Cardiac septum (tissue), 1 donor: ENCODE measurements at places on chromosomes 4 and X. TPM values are rescaled to one million over a fixed set of nuclear protein-coding genes. Genes with fewer than 3 reads are reported as not detected.

ODAPH gene
- total RNA-seq: not detected

- no peak for DNase-seq
Measured at GRCh38 chrX:23251043-23251442, 83.6 kb upstream of the PTCHD1 start.

- no peak for DNase-seq
Measured at GRCh38 chr4:20638825-20639224, 61.4 kb upstream of the PACRGL start.

DNA sequence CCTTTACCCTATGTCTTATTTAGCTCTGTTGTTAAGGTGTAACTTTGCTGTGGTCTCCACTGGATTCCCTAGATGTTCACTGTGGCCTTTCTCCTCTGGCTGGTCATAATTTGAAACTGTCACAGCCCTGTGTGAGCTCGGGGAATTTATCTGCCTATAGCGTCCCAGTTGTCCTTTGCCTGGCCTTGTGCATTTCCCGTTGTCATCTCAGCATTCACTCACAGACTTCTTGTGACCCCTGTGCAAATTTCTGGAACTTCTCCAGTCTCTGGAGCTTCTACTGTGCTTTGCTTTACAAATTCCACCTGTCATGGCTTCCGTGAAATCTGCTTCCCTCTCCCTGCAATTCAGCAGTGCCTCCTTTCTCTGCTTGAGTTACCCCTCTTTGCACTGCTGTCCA is 106.7 kb downstream of the WWC2 start:
- DNase-seq: no peak

DNA sequence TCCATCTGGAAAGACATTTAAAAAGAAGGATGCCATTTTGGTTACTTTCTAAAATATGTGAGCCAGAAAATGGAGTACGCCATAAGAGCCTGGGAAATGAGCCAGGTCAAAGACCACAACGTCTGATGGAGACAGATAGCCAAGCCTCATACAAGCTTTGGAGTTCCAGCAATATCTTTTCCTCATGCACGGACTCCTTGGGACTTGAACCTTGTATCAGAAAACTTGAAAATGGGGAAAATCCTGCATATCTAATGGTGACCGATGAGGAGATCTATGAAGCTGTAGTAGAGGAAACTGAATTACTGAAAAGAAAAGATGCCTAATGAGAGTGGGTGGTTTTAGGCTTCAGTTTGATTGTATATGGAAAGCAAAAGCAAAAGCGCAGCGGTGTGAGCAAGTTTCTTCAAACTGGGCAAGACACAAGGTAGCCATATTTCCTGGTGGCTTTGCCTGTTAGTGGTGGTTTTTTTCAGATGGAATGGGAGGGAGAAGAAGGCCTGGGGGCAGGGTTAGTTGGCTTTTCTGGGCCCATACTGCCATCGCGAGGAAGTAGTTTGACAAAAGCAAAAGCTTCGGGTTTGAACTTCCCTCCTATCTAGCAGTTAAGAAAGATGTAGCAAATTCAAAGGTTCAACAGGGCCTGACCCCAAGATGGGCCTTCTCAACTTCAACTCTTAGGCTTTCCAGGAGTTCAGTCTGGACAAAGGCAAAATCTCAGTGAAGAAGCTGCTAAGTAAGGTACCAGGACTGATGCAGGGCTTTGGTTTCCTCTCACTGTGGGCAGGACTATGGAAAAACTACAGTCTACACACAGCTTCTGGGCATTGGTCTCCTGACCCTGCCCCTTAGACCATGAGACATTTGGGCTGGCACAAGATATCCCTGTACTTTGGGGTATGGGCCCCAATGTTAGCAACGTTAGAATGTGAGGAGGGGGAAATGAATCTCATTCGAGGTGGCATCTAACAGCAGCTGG is 210.0 kb upstream of the STK26 start:
- DNase-seq: peak; percentile 88

GRCh38 chrX:51494409-51494808 is 2.0 kb downstream of the NUDT11 start:
- DNase-seq: no peak

- DNase-seq: no peak
Measured at GRCh38 chr4:9880406-9881197, 99.2 kb downstream of the DRD5 start.

VEGFD gene
- total RNA-seq: 1.3 TPM

GRCh38 chr4:175421506-175421905 is 390.6 kb downstream of the GPM6A start:
- no peak for DNase-seq

AR gene
- total RNA-seq: 12.7 TPM

GRCh38 chr4:108762559-108763225 is at the start of gene ETNPPL:
Gene ETNPPL, minus strand, starts transcription at chr4:108763053. Its CDS starts 155 bp downstream, at chr4:108762898.
- DNase-seq: no peak

DNA sequence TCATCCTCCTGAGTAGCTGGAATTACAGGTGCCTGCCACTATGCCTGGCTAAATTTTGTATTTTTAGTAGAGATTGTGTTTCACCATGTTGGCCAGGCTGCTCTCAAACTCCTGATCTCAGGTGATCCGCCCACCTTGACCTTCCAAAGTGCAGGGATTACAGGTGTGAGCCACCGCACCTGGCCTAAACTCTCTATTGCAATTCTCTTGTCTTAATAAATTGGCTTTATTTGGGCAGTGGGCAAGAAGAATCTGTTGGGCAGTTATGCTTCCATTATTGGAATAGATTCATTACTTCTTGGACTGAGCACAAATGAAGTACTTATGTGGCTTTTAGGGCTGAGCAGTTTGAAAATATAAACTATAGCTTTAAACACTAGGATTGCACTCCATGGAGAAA is 8.2 kb upstream of the GPAT3 start:
- no peak for DNase-seq

RTL3 gene
- 0.24 TPM for total RNA-seq

DNA sequence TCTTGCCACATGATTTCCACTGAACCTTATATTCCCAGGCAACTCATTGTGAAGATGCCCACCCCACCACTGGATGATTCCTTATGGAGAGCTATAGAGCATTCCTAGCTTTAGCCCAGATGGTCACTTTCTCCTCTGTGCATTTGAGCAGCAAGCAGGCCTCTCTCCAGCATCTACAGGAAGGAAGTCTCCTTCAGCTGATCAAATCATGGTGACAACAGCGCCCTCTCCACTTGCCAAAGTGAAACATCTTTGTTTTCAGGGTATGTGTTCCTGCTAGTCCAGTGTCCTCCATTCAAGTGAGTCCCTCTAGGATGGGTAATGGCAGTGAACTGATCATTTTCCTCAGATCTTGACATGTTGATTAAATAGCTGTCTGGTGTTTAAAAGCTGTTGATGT is 10.9 kb upstream of the SYTL5 start:
- no peak for DNase-seq

DNA sequence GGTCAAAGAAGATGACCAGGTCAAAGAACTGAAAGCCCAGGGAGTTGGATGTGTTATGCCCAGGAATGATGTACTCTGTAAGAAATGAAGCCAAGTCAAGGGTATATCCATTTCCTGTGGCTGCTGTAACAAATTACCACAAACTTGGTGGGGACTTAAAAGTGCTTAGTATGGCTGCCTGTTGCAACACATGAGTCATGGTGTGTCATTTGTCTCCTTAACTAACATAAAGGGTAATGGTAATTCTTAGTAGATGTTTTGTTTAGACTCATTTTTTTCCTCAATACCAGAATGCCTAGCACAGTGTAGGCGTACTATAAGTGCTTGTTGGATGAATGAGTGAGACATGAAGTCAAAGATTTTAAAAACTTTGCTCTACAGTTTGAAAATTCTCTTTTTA is 45.7 kb downstream of the SYTL5 start:
- no peak for DNase-seq

- DNase-seq: no peak
Measured at GRCh38 chrX:38515291-38515690, 46.1 kb upstream of the TSPAN7 start.

DNA sequence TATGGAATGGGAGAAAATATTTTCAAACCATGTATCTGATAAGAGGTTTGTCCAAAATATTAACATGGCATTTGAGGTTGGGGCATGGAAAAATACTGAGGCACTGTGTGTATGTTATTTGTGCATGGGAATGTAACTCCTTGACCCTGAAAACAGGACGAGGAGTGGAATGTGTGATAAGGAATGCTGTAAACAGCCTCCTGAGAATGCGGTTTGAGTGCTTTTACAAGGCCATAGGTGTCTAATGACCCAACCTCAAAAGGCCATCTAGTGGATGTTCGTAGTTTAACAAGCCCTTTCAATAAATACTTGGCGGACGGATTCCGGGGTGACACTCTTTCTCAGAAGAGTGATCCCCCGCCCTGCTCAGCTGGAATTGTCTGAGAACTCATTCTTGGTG is 162.9 kb upstream of the USP9X start:
- DNase-seq: no peak

GRCh38 chrX:103250977-103251376 is 4.0 kb downstream of the TCEAL8 start:
- DNase-seq: no peak

DNA sequence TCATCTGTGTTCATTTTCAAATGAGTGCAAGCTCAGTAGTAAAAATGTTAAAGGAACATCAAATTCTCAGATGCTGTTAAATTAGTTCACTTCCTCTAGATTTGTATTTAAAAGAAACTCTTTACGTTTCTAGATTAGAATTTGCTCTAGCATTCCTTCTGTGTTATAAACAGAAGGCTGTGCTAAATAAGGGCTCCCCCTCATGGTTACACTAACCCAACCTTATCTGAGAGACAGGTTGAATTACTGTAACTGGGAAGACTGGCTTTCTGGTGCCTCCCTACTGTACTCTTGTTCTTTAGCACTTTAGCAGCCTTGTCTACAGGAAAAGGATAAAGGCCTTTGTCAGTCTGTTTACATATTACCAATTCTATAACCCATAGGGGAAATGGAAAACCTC is 56.8 kb downstream of the RXFP1 start:
- DNase-seq: no peak

DNA sequence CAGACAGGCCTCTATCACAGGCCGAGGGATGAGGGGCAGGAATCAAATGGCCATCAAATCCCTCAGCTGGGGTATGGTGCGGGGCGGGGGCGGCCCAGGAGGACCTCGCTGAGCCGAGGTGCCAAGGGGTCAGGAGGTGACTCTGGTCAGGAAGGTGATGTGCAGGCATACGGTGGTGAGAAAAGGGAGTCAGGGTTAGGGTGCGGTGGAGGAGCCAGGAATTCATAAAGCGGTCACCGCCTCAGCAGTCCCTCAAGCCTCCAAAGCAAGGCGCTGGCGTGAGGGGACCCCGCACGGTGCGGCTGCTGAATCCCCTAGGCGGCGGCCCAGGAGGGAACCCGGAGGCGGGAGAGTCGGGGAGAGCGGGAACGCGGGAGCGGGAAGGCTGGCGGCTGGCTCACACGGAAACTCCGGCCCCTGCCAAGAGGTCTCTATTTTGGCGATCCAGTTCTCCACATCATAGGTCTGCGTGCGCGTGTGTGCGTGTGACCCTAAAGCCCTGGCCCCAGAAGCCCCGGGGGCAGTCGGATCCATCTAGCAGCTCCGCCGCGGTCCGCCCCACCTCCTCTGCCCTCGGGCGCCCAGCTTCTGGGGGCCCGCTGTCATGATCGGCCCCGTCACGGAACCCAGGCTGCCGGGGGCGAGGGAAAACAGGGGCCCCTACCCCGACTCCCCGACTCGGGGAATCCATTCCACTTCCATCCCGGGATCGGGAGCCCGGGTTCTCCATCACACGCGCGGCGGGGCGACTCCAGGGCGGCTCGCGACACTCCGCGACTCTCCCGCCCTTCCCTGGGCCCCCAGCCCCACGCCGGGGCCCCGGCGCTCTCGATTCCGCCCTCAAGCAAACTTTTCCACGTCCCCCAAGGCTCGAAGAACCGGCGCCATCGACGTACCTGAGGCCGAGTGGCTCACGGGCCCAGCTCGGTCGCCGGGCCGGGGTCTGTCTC is 593 bp downstream of the ELF4 start:
- no peak for DNase-seq

DNA sequence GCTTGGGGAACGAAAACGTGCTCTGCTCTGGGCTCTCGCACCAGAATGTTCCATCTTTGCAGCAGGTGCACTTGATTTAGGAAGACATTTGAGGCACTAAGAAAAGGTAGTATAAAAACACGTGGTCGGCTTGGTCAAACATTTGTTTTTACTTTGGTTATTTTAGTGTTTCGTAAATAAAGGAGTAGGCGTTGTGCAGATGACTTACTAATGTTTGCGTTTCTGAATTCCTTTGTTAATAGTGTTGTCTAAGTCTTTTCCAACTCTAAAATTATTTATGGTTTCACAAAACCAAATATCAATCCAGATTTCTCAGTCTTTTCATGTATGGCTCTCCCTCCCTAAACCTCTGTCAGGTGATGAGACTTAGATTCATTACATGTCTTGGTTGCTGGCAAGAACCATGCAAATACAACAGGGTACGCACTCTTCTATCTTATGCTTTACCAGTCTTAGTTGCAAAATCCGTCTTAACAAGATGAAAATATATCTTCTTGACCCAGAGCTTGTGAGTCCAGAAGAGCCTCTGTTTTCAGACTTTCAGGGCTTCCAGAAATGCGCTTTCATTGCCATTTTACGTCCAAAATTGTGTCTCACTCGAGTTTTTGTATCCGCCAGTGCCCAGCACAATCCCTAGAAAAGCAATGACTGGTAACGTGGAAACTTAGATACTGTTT is 686 bp downstream of the MTHFD2L start:
- no peak for DNase-seq

MAGEA2B gene
- total RNA-seq: not detected

HDAC8 gene
- 23.4 TPM for total RNA-seq

GRCh38 chr4:179766938-179767337 is 2324.7 kb upstream of the AGA start:
- no peak for DNase-seq

- no peak for DNase-seq
Measured at GRCh38 chr4:77104791-77105540, 29.2 kb upstream of the CCNI start.

HS3ST1 gene
- total RNA-seq: 1.2 TPM

DNA sequence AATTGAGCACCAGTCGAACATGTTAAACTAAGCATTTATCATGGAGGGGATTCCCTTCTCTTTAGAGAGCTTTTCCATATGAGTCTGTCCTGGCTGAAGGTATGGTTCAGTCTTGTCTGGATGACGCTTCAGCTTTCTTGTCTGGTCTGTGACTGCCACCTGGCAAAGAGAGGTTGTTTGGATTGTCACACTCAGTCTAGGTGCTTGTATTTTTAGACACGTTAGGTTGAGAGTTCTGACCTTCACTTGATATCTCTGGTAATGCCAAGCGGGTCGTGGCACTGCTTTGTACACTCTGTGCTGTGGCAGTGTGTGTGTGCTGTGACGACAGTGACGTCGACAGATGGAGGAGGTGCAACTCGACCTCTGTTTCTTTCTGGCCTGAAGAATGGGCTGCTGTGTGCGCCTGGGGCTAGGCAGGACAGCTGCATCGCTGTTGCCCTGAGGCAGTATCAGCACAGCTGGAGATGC is 12.6 kb downstream of the NOCT start:
- DNase-seq: no peak

- DNase-seq: no peak
Measured at GRCh38 chrX:150567645-150568319, 639 bp upstream of the MTM1 start.

DNA sequence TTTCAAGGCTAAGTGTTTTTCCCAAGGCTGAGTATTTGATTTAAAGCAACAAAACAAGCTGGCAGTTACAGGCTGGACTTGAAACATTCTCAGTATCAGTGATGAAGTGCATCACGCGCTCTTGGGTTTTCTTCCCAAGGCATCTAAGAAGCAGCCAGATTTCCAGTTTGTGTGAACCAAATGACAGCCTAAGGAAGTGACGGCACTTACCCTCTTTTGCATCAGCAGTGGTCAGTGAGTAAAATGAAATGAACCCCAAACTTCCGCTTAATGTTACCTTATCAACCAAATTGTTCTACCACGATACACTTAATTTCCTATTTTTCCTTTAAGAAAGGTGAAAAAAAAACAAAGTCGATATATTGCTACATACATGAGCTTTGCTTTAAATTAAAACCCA is 15.8 kb upstream of the GYPE start:
- no peak for DNase-seq

GRCh38 chr4:111641813-111642579 is 503.3 kb upstream of the FAM241A start:
- no peak for DNase-seq
